ENCODE measurements at places on chromosomes 6 and 20.

GRCh38 chr6:98945311-98946115 is 2.2 kb downstream of the FBXL4 start:
- DNase-seq: no peak

GRCh38 chr6:10314163-10314955 is 100.5 kb downstream of the TFAP2A start:
- no peak for DNase-seq

GRCh38 chr6:78911218-78911940 is 44.0 kb downstream of the IRAK1BP1 start:
- DNase-seq: no peak

DNA sequence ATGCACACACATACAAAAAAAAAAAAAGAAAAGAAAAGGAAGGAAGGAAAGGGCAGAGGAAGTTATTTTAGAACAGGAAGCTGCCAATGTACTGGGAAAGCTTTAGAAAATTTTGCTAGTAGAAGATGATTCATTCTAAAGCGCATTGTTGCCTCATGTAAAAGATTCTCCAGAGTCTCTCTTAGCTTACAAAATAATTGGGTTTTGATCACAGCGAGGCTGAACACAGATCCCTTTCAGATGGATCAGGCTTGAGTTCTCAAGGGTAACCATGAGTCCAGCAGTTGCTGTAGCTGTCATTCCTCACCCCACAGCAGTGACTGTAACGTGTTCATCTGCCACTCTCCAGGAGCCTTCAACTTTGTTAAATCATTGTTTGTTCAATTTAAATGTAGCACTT is 81.9 kb downstream of the PHACTR2 start:
- no peak for DNase-seq

- DNase-seq: no peak
Measured at GRCh38 chr6:95574811-95575210, 2.5 kb upstream of the MANEA start.

- DNase-seq: no peak
Measured at GRCh38 chr20:39716796-39717341, 754.7 kb downstream of the DHX35 start.
